ENCODE measurements at places on chromosomes 11 and 22. TPM values are rescaled to one million over a fixed set of nuclear protein-coding genes. Genes with fewer than 3 reads are reported as not detected.

DDI1 gene
- not detected for total RNA-seq

LDLRAD3 gene
- total RNA-seq, result 26.8 TPM

VWCE gene
- total RNA-seq, result 16.8 TPM

MIAT gene
- total RNA-seq, result 0.10 TPM

OR10A3 gene
- not detected for total RNA-seq

PLAAT3 gene
- total RNA-seq, result 53.7 TPM

TMPRSS5 gene
- total RNA-seq, result not detected
